ENCODE measurements at places on chromosomes 2 and 18.

DNA sequence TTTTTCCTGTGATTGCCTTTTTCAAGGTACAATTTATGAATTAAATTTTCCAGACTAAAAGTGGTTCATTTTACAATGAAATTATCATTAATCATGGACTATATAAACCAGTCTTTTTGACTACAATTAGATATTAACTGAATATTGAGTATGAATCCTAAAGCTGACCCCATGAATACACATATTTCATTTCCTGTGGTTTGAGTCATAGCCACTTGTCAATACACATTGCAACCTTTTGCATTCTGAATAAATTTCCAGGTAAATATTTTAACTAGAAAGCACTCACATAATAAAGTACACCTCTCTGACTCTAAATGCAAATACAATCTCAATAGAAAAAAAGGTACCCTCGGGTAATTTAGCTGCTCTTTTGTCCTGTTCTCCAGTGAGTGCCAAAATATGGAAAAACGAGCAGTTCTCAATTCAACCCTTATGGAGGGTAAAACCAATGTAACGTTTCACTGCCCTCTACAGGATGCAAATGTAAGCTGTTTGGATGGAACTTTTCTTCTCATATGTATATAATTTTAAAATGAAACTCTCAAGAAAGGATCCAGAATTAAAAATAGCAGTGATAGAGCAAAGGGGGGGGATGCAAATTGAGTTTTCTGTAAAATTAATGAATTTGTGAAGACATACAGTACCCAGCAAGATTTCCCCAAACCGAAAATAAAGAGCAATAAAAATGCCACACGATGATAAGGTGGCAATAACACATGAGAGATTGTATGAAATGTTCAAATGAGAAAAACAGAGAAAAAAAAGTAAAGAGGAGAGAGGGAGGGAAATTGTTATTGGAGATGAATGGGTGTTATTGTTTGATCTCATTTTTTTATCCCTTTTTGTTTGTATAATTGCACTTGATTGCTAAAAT lies 1795.7 kb upstream of the PIK3C3 start:
- no peak for DNase-seq

- peak; percentile 79 for DNase-seq
Observed at GRCh38 chr2:206477296-206477695, 34.0 kb downstream of the ADAM23 start.

DNA sequence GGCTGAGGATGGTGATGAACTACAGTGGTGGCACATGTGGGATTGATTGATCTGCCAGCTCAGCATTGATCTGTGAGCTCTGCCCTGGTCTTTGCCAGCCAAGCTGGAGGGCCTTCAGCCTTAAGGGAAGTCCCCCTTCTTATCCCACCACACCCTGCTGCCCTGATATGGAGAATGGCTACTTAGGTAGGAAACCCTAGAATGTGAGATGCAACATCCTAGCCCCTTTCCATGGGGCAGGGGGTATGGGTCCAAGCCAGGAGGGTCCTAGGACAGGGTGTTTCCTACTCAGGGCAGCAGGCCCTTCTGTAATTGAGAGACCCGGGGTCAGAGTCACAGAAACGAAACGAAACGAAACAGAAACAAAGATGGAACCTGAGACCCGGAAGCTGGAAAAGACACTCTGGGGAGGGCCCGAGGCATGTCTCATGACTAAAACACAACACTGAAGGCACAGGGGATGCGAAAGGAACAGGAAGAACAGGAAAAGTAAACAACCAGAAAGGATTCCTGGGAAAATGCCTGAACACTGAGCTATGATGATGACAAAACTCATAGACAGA lies 16.9 kb upstream of the SULT1C2 start:
- DNase-seq: peak; percentile 81

- DNase-seq: no peak
Observed at GRCh38 chr2:64678771-64679590, 25.3 kb upstream of the SERTAD2 start.

DNA sequence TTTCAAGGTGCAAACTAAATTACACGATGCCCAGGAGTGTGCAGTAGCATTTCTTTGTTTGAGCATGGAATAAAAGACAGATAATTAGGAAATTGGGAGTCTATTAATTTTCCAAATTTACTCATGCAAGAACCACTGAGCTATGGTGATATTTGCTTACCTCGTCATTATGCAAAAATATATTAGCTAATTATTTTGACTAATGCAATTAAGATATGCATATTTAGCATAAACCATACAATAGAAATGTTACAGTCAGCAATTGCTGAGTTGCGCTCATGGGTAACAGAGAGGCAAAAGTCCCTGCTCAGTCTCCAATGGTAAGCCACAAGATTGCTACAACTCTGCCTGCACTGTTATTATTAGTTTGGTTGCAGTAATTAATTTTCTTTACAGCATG lies 342.0 kb downstream of the TXNL1 start:
- DNase-seq: no peak

- DNase-seq: no peak
Observed at GRCh38 chr2:78418021-78418420, 607.5 kb upstream of the REG3G start.

DNA sequence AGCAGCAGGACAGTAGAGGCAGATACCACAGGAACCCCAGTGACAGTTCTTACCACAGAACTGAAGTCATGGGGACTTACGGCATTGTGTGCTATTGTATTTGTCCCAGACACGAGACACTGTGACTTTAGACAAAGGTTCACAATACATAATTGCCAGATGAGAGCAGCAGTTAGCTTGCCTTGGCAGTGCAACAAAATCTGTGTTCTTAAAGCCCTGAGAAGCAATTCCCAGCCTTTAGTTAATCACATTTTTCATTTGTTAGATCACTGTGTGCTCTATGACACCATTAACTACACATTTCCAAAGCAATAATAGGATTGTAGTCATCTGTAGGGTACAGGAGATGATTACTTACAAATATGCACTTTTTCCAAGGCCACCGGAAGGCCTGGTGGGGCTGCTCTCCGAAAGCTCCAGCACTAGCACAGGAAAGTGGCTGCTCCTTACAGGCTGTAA lies 97.5 kb upstream of the LDLRAD4 start:
- peak; percentile 19 for DNase-seq

DNA sequence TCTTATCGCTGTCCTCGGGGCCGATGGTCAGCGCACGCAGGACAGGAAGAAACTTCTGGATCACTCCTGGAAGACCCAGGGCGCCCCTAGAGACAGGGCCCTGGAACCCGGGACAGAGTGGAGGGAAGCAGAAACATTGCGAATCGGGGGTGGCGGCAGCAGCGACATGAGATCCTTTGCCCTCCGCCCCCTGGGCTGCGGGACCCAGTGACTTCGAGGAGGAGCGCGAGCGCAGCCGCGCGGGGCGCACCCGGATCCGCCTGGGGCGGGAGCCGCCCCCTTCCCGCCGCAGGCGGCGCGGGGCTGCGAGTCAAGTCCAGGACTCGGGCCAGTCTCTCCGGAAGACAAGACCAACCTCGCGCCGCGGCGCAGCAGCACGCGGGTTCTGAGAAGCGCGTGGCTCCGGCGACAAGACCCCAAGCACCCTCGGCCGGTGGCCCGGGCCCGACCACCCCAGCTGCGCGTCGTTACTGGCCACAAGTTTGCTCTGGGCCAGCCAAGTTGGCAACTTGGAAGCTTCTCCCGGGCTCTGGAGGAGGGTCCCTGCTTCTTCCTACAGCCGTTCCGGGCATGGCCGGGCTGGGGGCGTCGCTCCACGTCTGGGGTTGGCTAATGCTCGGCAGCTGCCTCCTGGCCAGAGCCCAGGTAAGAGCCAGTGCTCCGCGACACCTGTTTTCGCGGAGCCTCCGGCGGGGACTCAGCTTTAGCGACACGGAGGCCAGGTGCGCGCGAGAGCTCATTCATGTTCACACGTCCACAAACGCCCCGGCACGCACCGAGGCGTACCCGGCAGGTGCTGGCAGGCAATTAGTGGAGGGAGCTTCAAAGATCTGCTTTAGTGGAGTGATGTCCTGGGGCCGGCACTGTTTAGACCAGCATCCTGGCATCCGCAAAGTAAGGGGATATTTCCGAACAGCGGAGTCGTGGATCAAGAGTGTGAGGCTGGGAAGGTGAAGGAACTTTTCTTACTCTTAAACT lies at the start of gene PTH2R:
Gene PTH2R (plus strand): TSS at position 319 of the 978 bp plus-strand sequence. CDS start 252 bp downstream, at position 571.
- DNase-seq: no peak

- DNase-seq: no peak
Observed at GRCh38 chr2:65377556-65378192, 54.7 kb downstream of the SPRED2 start.

DNA sequence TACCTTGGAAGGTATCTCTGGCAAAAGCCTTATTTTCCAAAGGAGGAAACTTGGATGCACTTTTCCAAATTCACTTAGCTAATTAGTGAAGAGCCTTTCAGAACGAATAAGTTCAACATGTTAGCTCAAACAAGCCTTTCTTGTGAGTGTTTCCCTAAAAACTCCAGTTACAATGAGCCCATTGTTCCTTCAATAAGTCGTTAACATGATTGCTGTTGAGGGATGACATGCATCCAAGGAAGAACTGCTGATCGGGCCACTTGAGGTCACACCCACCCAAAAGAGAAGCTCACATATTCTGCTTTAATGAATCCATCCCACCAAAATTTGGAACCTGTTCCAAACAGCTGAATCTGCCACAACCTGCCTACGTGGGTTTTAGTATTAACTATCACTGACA lies 48.1 kb upstream of the SLC35G4 start:
- DNase-seq: no peak

DNA sequence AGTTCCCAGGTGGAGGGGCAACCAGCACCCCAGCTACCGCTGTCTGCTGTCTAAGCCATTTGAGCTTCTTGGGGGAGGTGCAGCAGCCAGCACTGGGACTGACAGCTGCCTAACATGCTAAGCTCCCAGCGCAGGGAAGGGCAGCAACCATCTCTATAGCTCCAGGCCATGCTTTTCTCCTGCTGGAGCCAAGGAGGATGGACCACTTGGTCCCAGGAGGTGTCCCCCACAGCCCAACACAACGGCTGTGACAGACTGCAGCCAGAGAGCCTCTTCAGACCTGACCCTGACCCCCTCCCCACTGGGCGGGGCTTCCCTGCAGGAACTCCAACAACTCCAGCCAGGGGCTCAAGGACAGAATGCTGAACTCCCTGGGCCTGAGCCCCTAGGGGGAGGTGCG lies 370.6 kb upstream of the REG3G start:
- DNase-seq: no peak

- no peak for DNase-seq
Observed at GRCh38 chr2:113057117-113057516, 1.9 kb upstream of the IL36RN start.

DNA sequence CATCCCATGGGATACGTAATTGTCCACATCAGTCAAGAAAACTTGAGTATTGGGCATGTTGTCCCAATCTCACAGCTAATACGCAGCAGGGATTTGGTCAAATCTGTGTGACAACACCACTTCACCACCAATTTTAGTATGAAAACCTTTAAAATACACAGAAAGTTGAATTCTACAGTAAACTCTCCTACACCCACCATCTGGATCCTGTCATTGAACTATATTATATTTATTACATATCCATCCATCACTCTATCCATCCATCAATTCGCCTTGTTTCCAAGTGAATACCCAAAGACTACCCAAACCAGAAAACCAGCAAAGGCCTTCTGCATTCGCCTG lies 846 bp upstream of the FKBP7 start:
- DNase-seq: no peak

GRCh38 chr2:201419057-201419635 lies 32.1 kb downstream of the TRAK2 start:
- no peak for DNase-seq

GRCh38 chr2:27264753-27265535 lies 2.1 kb upstream of the SLC30A3 start:
- DNase-seq: no peak

Measured in skeletal muscle cell (primary cell).